Prostate gland (tissue), 2 donors: ENCODE measurements at places on chromosomes 11 and 22. TPM values are rescaled to one million over a fixed set of nuclear protein-coding genes. Genes with fewer than 3 reads are reported as not detected.

- DNase-seq, result no peak
Observed at GRCh38 chr11:11463405-11463804, 110.4 kb upstream of the CSNK2A3 start.

- no peak for DNase-seq
Observed at GRCh38 chr22:47091246-47091651, 328.8 kb downstream of the TBC1D22A start.

DNA sequence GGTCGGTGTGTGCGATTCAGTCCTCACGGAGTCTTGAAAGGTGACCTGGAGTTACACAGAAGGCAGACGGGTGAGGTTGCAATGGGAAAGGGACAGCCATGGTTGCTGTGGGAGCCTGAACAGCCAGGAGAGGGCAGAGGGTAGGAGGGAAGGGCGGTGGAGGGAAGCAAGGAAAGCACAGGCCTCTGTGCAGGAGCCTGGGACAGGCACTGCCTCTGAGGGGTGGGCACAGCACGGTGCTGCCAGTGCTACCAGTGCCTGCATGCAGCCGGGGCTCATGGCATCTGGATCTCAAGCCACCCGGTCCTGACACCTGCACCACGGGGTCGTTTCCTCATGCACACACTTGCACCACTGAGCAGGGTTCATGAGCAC, 401.0 kb downstream of the TBC1D22A start:
- no peak for DNase-seq

FAM111B gene
- 1.4 TPM for total RNA-seq

SHANK2 gene
- total RNA-seq, result 43.5 TPM
